ENCODE measurements at places on chromosomes 2 and 18.
A peak's percentile ranks its signal among the peaks of the same experiment; 100 is the strongest.

DNA sequence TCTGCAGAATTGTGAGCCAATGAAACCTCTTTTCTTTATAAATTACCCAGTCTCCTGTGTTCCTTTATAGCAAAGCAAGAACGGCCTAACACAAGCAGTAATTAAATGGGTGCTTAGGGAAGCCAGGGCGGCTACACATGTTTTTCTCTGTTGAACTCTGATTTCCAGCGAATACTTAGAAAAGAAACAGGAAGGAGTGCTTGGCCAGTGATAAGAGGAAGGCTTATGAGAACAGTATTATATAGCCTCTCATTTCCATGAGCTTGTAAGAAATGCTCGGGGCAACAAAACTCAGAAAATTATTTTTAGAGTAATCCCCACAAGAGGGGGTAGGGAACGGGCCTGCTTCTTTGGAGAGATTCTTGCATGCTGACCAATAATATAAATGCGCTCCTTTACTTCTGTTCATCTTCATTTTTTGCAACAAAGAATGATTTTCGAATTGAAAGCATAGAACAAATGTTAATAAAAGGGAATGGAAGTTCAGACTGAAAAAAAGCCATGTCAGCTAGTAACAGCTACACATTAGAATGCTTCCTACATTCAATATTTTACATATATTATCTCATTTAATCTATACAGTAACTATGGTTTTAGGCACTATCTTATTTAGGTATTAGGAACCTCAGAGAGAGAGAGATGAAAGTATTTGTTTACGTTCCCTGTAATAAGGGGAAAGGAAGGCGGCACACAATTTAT, 49.7 kb upstream of the CCDC85A start:
- peak; percentile 10 for DNase-seq

DNA sequence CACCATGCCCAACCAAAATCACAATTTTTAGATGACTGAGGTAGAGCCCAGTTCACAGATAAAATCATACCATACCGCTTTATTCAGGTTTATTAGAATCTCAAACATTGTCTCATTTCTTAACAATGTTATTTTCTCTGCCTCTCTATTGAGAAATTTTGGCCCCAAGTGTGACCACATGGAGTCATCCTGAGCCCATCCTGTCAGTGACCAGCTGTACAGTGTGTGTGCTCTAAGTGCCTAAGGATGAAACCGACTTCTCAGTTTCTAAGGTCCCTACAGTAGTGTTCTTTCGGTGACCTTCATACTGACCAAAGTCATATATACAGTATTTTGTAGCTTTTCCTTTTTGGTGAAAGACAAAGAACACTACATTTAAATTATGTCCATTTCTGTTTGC, 123.7 kb upstream of the MSTN start:
- DNase-seq: no peak

GRCh38 chr2:160752475-160753330, 259.1 kb upstream of the RBMS1 start:
- no peak for DNase-seq

GRCh38 chr2:160336635-160337034, 136.6 kb upstream of the ITGB6 start:
- no peak for DNase-seq

DNA sequence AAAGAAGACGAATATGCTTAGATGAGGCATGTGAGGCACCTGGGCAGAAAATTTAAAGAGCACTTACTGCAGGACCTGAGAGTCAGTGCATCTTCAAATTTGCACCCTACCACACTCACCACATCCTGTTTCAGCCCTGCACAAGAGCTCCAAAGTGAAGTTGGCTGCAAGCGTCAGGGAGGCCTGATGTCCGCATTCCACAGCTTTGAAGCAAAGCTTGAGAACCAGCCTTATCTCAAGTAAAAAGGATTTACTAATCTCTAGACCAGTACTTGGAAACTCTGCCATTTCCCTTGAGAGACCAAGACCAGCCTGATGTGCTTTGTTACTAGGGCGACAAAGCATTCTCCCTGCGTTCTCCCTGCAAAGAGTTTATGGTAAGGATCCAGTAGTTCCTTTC, 3.4 kb upstream of the ASNSD1 start:
- no peak for DNase-seq

- DNase-seq: no peak
Measured at GRCh38 chr2:23425338-23425871, 40.4 kb downstream of the KLHL29 start.

DNA sequence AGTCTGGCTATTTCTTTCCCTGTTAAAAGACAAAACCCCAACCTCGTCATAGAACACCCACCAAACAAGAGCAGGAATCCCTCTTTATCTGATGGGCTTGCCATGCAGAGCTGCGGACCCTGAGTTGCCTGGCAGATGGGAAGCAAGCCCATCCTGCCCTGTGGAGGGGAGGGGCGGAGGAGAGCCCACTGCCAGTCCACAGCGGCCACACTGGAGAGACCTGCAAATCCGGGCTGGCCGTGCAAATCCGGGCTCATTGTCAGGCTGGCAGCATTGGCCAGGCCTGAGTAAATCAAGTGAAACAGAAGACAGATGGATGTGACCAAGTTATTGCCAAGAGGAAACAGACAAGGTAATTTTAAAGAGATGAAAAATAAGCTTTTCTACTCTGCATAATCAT, 22.0 kb downstream of the MYL12B start:
- no peak for DNase-seq

DNA sequence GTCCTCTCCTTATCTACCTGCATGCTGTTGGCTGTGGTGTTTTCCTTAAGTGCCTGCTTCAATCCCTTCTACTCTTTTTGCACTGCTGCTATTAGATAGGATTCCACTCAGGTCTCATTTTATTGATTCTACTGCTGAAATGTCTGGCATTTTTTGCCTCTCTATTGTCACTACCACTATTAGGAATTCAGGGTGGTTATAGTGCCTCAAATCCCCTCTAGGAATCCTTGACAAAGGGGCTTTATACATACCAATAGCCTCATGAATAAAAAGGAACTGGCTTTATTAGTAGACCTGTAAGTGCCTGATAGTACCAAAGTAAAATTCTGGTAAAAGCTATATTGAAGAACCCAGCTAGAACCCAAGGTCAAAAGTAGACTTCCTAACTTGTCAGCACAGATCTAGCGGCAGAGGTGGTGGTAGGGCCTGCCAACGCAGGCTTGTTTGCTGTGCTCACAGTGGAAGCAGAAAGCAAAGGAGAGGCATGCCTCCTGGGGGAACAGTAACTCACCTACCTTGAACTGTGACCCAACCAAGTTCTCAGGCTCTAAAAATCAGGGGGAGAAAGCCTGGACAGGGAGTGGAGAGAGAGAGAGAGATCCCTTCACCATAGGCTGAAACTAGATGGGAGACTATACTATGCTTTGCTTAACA, 200.8 kb downstream of the RAB3GAP1 start:
- DNase-seq: no peak

- no peak for DNase-seq
Measured at GRCh38 chr2:5686068-5686467, 6.1 kb upstream of the SOX11 start.

DNA sequence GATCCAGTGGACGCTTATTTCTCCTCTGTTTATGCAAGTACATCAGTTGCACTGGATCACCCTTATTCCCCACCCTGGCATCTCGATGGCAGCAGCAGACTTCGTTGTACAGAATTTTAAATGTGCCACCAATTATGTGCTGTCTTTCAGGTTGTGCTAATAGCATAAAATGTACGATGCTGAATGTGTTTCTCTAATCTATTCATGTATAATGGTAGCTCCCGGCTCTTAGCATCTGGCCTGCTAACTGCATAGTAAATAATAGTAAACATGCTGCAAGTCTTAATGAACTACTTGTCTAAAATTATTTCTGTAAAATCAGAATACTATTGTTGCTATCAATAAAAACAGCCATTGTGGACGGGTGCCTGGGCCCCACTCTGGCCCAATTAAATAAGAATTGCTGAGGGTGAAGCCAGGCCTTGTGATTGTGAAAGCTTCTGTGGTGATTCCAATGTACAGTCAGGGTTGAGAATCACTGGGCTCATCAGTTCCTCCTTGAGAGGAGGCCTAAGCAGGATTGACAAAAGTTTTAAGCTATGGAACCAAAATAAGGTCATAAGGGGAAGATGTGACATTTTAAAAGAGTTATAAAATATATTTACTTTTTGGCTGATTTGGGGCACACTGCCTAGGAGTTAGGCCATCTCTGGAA, 14.4 kb upstream of the MYO3B start:
- DNase-seq: no peak

DNA sequence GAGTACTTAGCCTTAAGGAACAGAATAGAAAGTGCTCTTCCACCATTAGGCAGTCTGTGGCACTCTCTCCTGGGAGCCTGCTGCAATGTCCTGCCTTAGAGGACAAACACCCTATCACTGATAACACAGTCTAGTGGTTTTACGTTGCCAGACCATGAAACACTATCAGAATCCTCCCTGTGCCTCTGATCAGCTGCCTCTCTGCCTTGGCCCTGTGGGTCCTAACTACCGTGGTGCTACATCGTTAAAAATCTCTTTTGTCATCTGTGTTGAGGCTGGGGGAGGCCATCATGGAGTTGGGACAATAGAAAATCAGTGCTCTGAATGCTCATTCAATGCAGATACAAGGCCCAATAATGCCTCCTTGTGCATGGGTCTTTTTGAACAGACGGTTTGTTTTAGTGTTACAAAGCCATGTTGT, 11.9 kb upstream of the APCDD1 start:
- DNase-seq: peak; percentile 25

DNA sequence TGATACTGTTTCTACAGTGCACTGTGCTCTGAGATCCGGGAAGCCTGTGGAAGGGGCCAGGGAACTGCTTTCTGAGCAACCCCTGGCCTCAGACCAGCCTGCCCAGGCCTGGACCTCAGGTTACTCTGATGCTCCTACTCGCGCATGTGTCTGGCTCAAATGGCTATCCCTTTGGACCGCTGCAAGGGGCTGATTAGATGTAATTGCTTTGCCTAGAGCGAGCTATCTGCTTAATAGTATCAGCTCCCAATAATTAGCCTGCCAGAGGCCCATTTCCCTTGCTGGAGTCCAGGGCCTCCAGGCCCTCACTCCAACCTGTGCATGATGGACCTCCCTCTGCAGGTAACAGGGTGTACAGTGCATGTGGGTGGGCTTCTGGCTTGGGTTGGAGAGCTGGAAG, 7.2 kb upstream of the KCNK3 start:
- DNase-seq: no peak

DNA sequence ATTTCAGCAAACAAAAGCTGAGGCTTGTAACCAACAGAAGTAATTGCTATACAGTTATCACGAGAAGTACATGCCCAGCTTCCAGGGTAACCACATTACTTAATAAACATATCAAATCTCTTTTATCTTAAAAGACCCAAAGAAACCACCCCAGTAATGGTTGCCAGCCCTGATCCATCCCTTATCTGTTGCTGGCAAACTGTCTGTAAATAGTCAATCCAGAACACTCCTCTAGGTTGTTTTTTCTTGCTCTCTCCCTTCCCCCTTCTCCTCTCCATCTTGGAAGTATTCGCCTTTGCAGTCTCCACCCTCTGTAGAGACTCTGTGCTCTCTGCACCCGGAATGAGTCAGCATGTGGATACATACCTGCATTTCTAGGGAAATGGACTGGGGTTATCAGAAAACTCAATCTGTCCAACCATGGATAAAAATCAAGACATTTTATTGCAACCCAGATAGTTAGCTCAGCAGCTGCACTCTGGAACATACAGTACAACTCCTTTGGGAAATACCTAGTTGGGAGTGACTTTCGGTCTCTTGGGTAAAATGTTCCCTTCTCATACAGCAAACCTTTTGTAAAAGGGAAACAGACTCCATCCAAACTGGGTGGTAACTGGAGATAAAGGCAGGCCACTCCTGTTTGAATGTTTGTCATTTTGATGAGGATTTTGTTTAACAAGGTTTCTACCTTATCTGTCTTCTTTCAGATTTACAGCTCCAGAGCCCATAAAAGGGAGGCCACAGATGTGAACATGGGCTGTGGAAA, 123.5 kb upstream of the FOSL2 start:
- DNase-seq: no peak

DNA sequence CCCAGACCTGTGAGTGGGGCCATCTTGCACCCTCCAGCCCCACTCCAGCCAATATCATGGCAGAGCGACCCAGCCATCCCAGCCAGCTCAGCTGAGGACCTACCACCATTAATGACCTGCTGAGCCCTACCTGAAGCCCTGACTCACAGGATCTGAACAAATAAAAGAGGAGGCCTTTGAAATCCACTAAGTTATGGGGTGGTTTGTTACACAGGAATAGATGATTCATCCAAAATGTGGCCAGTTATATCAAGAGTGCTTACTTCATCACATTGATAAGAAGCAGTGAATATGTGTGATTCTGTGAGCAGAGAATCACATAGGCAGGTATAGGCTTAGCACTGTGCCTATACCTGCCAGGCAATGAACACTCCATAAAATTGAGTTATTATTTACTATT, 34.7 kb upstream of the FAM124B start:
- DNase-seq: no peak

- DNase-seq: no peak
Measured at GRCh38 chr2:129821445-129821844, 158.0 kb upstream of the RAB6C start.

GRCh38 chr18:22172594-22173049, 3.2 kb downstream of the GATA6 start:
- DNase-seq: no peak

GRCh38 chr2:166381-166780, 97.5 kb downstream of the SH3YL1 start:
- peak; percentile 8 for DNase-seq

- DNase-seq: no peak
Measured at GRCh38 chr2:10283106-10284062, 19.3 kb upstream of the HPCAL1 start.

GRCh38 chr18:65257149-65257548, 493.7 kb upstream of the CDH7 start:
- peak; percentile 86 for DNase-seq

DNA sequence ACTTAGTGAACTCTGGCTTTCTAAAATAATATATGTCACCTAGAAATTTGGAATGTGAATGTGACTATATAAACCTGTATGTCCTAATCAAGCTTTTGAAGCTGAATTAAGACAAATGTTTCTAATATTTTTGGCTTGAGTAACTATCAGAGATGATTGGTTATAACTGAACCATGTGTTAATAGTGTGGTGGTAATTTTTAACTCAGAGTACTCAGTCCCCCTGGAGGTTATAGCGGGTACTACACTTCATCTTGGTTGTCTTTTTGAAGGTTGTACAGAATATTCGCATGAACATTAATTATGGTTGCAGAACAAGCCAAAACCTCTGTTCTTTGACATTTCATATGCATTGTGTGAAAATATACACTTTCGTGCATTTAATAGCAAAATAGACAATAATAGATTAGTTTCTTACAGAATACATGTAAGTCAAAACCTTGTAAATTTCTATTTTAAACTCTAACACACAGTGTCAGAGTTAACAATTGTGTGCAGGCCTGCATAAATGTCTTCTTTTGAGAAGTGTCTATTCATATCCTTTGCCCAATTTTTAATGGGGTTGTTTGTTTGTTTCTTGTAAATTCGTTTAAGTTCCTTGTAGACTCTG, 86.0 kb downstream of the OSBPL6 start:
- peak; percentile 48 for DNase-seq

- DNase-seq: no peak
Measured at GRCh38 chr2:140392824-140393223, 1612.6 kb upstream of the NXPH2 start.

- DNase-seq: peak; percentile 97
Measured at GRCh38 chr18:58195278-58195765, 151.3 kb downstream of the NEDD4L start.

GRCh38 chr2:149038442-149039212, at the start of gene LYPD6B:
Gene LYPD6B, plus strand, starts transcription at chr2:149038699. Its CDS starts 92,250 bp downstream, at chr2:149130949.
- DNase-seq: peak; percentile 81

- DNase-seq: peak; percentile 9
Measured at GRCh38 chr2:28469947-28470535, 25.8 kb upstream of the PLB1 start.
